Suppressor macrophage treated with lipopolysaccharide for 4 hours (primary cell): ENCODE measurements at places on chromosomes 4 and X.
A peak's percentile ranks its signal among the peaks of the same experiment; 100 is the strongest.

DNA sequence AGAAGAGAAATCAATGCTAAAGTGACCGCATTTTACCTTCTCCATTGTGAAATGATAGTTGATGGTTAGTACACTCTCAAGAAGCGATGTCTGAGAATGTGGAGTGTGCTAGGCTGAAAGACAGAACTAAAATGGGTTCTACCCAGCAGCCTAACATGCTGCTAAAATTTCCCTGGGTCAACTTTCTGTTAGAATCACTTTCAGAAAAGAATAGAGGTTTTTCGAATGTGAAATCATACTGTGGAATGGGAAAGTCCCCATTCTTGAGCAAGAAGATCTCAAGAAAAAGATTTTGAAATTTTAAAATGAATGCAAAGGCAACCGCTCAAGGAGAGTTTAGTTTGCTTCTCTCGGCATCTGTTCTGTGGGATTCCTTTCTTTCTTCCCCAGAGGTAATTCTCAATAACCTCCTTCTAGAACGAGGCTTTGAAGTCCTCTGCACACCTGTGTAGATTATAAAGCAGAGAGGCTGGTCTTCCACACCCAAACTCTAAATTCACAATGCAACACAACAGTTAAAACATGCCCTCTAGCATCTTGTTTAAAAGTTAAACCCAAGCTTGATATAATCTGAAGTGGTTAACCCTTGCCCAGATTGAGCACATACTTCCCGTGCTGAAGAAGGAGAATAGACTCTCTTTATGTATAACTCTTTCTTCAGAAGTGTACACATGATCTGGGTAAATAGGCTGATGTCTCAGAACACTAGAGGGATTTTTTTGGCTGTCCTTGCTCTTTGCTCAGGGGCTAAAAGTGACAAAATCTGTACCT lies 208.7 kb upstream of the KLF3 start:
- DNase-seq, result peak; percentile 79

DNA sequence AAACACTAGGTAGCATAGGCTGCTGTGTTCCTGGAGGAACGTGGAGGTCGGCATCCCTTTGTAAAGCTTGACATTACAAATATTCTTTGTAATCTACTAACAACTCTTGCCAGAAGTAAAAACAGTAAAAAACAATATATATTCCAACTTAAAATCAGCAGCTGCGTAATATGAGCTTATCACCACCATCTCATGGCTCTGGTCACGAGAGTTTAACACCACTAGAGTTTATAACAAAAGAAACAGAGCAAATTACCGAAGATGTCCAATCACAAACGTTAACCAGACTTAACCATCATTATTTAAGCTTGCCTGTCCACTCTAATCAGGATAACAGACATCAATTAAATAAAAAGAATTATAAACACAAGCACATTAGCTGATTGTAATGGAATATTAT lies 236.7 kb downstream of the PCDH7 start:
- no peak for DNase-seq

DNA sequence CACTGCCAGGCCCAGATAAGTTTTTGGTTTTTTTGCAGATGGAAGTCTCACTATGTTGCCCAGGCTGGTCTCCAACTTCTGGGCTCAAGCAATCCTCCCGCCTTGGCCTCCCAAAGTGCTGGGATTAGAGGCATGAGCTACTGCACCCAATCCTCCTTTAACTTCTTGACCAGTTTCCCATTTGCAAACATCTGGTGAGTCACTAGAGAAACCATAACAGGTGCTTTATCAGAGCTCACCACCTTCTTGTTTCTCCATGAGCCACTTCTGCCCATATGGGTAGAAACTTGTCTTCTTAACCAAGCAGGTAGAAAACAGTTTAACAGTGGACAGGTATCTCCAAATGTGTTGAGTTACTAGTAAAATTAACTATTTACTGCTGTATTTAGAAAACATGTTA lies 128.4 kb upstream of the AP1S2 start:
- no peak for DNase-seq

DNA sequence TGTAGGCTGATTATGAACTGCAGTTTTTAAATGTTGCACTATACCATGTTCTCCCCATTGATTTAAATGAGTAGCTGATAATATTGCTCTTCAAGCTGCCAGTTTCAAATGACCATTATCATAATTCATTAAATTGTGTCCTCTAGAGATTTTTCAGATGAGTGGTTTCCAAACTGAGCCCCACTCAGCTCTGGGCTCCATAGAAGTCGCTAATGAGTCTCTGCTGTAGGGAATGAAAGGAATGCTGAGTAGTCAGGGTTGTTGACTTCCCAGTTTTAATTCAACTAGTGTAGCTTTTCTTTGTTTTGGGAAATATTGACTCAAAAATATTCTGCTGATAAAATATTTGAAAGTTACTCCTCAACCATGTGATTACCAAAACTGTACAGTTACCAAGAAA lies 1081.1 kb downstream of the ARAP2 start:
- no peak for DNase-seq

DNA sequence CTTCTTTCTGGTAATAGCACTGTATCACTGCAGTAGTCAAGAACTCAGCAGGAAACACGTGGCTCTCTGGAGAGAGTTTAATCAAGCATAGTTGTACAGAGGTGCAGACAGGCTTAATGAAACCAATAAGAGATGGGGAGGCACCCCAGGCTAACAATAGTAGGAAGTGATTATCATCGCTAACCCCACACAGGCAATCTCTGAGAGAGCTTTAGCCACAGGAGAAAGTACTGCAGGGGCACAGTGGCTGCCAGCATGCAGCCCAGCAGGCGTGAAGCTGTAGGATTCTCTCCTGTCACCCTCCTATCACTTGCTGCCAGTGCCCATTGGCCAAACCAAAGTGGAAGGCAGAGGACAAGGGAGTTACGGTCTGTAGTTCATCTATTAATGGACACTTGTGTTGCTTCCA lies 450.0 kb upstream of the RASGEF1B start:
- no peak for DNase-seq

- no peak for DNase-seq
Measured at GRCh38 chrX:101347859-101348451, 587 bp downstream of the TIMM8A start.

GRCh38 chr4:187357821-187358220 lies 634.2 kb upstream of the FAT1 start:
- no peak for DNase-seq

DNA sequence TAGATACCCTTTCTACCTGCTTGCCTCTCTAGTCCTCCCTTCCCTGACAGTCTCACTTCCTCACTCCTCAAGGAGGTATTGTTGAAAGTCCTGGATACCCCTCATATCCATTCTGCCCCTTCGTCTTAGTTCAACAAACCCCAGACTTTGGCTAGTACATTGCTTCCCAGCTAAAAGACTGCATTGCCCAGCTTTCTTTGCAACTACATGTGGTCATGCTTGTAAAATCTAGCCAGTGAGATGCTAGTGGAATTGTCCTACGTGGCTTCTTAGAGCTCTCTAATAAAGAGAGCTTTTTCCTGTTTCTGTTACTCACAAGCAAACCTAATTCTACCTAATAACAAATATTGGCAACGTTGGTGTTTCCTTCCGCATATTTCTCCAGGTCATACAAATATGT lies 237.9 kb upstream of the PSAPL1 start:
- no peak for DNase-seq

DNA sequence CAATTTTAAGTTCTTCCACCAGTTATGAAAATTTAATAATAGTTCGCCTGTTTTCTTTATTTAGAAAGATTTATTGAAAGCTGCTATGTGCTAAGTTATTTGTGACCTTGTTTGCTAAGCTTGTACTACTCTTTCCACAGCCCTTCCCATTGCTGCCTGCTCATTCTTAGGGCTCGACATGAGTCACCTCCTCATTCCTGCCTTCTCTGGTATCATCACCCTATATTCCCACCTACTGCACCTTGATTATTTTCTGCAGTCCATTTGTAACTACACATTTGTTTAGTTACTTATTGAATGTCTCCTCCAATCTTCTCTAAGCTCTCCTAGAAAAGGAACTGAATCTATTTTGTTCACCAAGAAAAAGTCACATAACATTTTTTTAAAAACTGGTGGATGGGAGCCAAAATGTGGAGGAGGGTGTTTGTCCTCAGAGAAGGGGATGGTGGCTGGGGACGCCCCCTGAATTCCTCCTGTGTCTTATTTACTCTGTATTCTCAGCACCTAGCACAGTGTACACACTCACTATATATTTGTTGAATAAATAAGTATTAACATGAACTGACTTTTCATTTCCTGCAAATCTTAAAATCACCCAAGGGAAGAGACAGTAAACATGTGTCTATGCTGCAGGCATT lies 3.7 kb upstream of the RAB9A start:
- DNase-seq, result no peak

GRCh38 chr4:183366206-183366835 lies 44.1 kb upstream of the CLDN24 start:
- no peak for DNase-seq

DNA sequence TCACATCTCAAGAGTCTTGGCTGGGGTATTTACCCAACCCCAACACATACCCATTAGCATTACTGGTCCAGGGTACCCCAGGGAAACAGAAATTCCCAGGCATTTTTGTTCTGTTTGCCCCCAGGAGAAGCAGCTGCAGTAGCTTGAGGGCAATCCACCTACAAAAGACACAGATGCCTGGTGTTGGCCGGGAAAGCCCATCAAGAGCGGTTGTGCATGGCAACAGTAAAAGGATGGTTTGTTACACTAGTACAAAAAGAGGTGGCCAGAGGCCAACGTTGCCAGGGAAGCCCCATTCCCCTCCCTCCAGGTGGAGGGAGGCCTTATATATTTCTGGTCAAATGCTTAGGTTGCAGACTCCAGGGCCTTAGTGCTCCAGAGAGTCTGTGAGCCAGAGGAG lies 637.8 kb downstream of the BCOR start:
- no peak for DNase-seq

GRCh38 chrX:38151441-38151840 lies 69.2 kb downstream of the SRPX start:
- no peak for DNase-seq

- no peak for DNase-seq
Measured at GRCh38 chrX:116657071-116657470, 194.3 kb upstream of the CT83 start.

- peak; percentile 62 for DNase-seq
Measured at GRCh38 chr4:87975466-87975865, at the start of gene SPP1. SPP1 (plus strand) TSS chr4:87975714; CDS start chr4:87976896, 1,182 bp downstream.

- DNase-seq, result peak; percentile 42
Measured at GRCh38 chr4:163558539-163559044, 64.1 kb downstream of the TMA16 start.

GRCh38 chr4:8675906-8676305 lies 83.3 kb downstream of the CPZ start:
- DNase-seq, result no peak

DNA sequence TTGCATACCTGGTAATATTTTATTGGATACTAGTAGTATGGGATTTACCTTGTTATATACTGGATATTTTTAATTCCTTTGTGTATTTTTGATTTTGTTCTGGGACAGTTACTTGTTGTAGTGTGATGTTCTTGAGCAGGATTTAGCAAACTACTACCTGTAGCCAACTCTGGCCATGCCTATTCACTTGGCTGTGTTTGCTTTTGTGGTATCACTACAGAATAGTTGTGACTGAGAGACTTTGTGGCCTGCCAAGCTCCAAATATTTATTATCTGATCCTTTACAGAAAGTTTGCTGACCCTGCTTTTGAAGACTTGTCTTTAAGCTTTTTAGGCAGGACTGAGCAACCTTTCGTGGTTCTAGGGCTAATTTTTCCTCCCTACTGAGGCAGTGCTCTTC lies 17.8 kb downstream of the ZCCHC4 start:
- no peak for DNase-seq

DNA sequence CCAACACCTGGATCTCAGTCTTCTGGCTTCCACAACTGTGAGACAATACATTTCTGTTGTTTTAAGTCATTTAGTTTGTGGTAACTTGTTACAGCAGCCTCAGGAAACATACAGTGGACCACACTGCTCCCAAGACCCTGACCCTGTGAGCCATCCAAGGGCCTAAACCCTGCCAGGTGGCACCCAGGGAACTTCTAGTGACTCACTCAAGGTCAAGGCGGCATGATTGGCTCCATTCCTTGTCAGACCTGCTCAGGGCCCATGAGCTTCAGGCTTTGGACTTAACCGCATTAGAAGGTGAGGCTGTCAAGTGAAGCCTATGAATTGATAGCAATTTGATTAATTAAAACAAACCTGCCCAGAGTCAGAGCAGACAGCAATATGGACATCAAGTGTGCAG lies 165.7 kb upstream of the MAMLD1 start:
- no peak for DNase-seq

GRCh38 chr4:150682126-150682525 lies 100.2 kb downstream of the MAB21L2 start:
- no peak for DNase-seq

GRCh38 chrX:54093571-54093970 lies 49.3 kb upstream of the PHF8 start:
- DNase-seq, result no peak

DNA sequence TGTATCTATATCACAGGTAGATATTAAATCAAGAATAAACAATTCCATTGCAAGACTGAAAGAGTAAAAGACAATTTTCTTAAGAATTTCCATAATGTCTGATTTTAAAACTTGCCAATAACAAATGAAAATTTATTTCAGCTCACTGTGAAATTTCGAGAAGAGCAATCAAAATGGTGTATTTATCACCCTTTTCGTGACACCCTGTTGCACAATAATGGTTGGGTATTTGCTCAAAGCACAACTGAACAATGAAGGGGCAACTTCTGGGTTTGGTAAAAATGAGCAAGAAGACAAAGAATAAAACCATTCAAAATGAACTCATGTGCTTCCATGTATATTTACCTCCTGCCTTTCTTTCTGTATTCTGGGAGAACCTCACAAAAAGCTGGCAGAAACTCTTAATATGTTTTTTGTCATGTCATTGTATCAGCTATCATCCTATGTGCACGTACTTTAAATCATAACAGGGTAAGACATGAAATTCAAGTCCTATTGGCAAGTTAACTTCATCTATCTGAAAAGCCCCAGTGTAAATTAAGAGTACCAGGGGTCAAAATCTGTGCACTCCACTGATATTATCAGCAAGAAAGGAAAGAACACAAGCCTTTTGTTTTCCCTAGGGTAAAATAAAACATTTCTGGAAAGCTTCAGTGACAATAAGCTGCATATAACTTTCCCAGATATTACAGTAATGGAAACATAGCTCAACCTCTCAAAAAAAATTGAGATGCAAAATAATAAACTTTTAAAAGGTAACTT lies 126.9 kb upstream of the CBR4 start:
- no peak for DNase-seq

- peak; percentile 77 for DNase-seq
Measured at GRCh38 chrX:12610079-12610478, 181.1 kb upstream of the PRPS2 start.

DNA sequence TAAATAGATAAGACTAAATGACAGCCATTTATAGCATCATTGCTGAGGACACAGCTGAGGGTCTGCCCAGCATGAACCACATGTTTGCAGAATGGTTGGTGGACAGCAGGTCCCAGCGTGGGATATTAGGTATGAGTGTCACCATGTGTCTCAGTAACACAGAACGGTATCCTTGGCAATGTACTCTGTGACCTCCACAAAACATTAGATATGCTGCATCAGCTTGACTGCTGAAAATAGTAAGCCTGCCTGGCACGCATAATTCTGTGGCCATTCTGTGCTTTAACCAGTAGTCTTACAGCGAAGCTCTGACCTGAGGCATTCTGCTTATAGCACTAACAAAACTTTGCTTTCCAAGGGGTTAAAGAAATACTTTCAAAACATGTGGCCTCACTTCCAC lies 32.0 kb downstream of the LIMCH1 start:
- no peak for DNase-seq

GRCh38 chr4:102849579-102850104 lies 19.1 kb upstream of the CISD2 start:
- no peak for DNase-seq
